ENCODE measurements at places on chromosomes 11 and 22.

DNA sequence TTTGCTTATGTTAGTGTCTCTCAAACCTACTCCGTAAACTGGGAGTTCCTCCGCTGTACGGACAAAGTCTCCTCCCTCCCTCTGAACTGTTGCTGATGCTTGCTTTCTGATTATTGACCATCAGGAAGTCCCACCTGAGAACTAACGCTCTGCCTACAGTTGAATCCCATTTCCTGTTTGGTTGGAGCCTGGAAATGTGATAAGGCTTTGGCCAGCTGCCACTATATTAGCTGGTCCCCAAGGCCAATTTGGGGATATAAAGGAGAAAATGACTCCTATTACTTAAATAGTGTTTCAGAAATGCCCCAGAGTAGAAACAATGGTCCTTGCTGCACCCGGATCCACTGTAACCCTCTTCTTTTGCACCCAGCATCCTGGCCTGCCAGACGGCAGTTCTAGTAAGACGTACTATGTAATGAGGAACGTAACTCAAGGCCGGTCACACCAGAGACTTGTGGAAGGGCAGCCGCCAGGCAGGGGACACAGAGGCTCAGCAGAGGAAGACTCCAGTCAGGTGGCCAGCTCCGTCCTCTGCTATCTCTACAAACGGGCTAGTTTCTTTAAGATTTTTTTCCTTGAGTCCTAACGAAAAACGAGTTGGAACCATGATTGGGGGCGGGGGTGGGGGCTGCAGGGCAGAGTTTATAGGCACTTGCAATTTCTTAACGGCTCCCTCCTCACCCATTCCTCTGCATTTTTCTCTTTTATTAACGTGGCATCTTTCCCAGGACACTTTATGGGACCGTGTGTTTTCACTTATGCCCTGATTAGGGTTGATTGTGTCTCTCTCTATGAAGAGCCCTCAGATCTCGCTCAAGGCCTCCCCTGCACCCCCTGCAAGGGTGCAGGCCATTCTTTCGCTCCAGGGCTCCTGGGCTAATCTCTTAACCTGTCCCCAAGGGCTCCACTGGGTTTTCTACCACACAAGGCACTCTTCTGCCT, 72.8 kb upstream of the CDON start:
- no peak for DNase-seq

DNA sequence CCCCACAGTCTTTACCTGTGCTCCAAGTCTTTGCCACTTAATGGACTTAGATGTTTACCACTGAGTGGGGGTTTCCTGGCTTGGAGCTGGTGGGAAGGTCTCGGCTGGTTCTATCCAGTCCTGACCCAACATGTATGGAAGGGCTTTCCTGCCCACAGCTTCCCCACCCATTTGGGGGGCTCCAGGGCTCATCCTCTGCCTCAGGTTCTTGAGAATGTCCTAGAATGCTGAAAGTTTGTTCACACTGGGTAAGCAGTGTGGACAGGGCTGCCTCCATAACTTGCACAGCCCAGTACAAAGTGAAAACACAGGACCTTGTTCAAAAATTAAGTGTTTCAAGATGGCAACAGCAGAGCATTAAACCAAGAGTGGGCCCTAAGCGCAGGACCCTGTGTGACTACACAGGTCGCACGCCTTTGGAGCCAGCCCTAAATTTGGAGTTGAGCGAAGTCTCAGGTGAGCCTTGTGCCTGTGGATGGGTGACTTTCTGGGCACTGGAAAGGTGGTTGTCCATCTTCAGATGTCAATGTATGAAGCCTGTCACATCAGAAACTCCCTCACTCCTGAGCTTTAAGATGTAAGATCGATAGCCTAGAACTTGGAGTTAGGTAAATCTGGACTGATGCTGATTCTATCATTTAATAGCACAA, 72.7 kb upstream of the NARS2 start:
- no peak for DNase-seq

DNA sequence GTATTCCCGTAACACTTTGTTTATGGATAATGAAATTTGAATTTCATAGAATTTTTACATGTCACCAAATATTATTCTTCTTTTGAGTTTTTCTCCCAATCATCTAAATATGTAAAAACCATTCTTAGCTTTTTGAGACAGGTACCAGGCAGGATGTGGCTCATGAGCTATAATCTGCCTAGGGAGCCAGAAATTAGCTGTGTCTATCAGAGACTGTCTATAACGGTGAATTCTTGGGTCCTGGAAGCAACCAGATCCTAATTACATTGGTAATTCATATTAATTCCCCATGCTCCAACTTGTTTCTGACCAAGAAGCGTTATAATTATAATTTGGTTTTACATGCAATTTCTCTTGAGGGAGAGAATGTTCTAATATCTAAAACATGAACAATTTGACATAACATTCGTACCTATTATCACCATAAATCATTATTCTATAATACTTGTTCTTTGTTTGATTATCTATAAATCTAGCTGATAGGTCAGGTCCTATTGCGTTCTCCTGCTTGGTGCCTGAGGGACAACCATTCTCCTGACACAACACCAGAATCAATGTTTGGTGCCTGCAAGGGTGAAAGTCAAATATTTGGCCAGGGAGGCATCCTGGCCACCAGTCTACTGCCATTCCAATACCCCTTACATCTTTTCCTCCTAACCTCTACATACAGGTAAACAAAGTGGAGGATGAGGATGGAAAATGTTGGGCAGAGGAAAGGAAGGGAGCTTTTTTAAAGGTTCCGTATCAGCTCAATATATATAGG, 69.9 kb downstream of the RSF1 start:
- no peak for DNase-seq

- peak; percentile 19 for DNase-seq
Observed at GRCh38 chr11:2869561-2870427, 15.8 kb downstream of the CDKN1C start.

GRCh38 chr22:40108396-40108795, 69.3 kb upstream of the TNRC6B start:
- DNase-seq: no peak

DNA sequence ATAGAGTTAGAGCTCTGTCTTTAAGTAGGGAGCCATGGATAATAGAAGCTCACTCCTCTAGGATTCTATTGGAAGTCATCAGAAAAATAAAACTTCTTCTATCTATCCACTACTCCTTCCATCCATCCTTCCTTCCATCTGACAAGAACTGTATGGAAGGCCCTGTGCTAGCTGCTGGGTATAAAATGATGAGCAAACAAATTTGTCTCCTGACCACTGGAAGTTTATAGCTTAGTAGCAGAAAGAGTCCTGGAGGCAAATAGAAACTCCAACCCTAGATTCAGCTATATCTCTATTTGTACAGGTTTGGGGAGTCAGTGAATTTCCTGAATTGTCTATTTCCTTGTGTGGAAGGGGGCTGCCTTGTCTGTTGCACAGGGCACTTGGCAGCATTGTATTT, 136.6 kb downstream of the ME3 start:
- no peak for DNase-seq
